Naive thymus-derived CD8-positive, alpha-beta T cell (primary cell): ENCODE measurements at places on chromosomes 6 and 20.

GRCh38 chr6:127952831-127953230, 52.0 kb upstream of the THEMIS start:
- peak overlapping the region; percentile 59 for H3K4me3 ChIP-seq
- peaks cover 87% of the 10 kb centered on the region for H3K4me1 ChIP-seq
- H3K27ac ChIP-seq = peak overlapping the region; percentile 82
- no peaks in the 10 kb centered on the region for H3K27me3 ChIP-seq

GRCh38 chr20:8067082-8067481, 47.5 kb upstream of the TMX4 start:
- H3K27me3 ChIP-seq = peaks cover 7% of the 10 kb centered on the region
- H3K36me3 ChIP-seq = no peaks in the 10 kb centered on the region
- no peak overlapping the region for H3K27ac ChIP-seq
- H3K4me3 ChIP-seq = no peak overlapping the region
- no peak for DNase-seq

DNA sequence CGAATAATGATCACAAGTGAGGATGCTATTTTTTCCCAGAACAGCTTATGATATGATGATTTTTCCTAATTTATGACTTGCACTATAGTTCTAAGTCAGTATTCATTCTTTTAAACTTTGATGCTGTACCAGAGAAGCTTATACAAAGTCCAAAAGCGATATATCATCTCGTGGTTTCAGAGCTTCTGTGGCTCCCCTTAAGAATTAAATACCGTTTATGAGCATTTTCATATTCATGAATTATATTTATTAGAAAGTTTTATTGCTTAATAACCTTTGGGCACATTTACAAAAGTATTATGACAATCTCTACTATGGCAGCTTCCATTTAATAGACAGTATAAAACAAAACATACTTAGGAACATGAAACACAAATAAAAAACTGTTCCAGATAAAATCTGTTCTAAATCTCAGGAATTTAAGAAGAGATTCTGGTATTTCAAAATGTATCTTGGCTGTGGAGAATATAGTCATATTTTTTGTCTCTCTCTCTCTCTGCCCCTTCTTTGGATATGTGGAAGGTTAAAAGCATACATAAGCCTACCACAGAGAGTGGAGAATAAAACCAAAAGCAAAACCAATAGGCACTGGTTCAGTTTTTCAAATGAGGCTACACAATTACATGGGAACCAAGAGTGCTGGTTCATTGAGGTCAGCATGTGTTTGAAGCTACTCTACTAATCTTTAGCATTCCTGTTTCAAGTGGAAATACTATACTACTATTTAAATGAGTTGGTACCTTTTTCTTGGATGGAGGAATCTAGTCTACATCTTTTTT, 884.5 kb upstream of the GJE1 start:
- H3K36me3 ChIP-seq = no peaks in the 10 kb centered on the region
- H3K27me3 ChIP-seq = no peaks in the 10 kb centered on the region
- H3K4me1 ChIP-seq = no peaks in the 10 kb centered on the region
- no peak overlapping the region for H3K27ac ChIP-seq
- H3K4me3 ChIP-seq = no peak overlapping the region
- DNase-seq = no peak

DNA sequence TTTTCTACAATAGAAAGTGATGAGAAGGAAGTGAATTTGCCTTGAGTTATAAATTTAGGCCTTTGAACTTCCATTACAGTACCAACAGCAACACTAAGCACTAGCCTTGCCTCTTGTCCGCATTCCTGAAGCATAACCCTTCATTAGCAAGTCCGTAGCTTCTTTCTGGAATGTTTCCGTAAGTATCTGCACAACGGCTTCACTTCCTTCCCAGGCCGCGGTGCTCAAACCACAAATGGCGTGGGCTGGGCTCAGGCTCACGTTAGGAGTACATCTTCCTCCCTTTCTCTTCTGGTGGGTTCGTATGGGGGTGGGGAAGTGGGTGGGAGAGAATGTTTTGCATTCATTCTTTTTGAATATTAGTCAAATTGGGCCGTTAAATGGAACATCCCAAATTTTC, 193.8 kb upstream of the SNX9 start:
- H3K36me3 ChIP-seq = no peaks in the 10 kb centered on the region
- H3K27me3 ChIP-seq = no peaks in the 10 kb centered on the region
- no peak overlapping the region for H3K27ac ChIP-seq
- no peak for DNase-seq
- no peak overlapping the region for H3K4me3 ChIP-seq
- H3K4me1 ChIP-seq = peaks cover 2% of the 10 kb centered on the region

- H3K36me3 ChIP-seq = no peaks in the 10 kb centered on the region
- no peaks in the 10 kb centered on the region for H3K27me3 ChIP-seq
- no peak overlapping the region for H3K4me3 ChIP-seq
- H3K27ac ChIP-seq = no peak overlapping the region
- no peak for DNase-seq
Measured at GRCh38 chr6:135097172-135097571, 42.5 kb upstream of the HBS1L start.

- no peak overlapping the region for H3K27ac ChIP-seq
- H3K27me3 ChIP-seq = peaks cover 36% of the 10 kb centered on the region
- no peaks in the 10 kb centered on the region for H3K36me3 ChIP-seq
Measured at GRCh38 chr20:32051720-32052089, 337 bp upstream of the HCK start.

DNA sequence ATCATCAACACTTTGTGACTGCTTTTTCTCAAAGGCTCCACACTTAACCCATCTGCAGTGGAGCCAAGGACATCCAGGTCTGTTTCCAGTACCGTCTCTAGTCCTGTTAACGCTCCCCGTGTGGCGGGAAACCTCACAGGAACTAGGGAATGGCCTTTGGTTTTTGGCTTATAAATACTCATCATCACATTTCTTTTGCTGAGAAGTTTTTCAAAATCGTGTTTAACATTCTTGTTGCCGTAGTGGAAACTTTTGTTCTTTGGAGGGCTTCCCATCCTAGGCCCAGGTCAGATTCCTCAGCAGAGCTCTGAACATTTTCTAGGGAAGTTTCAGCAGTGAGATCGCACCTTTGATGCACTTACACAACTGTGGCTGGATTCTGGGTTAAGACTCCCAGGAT, 24.6 kb downstream of the DAAM2 start:
- peaks cover 5% of the 10 kb centered on the region for H3K4me1 ChIP-seq
- DNase-seq = no peak
- no peak overlapping the region for H3K27ac ChIP-seq
- H3K4me3 ChIP-seq = no peak overlapping the region

DNA sequence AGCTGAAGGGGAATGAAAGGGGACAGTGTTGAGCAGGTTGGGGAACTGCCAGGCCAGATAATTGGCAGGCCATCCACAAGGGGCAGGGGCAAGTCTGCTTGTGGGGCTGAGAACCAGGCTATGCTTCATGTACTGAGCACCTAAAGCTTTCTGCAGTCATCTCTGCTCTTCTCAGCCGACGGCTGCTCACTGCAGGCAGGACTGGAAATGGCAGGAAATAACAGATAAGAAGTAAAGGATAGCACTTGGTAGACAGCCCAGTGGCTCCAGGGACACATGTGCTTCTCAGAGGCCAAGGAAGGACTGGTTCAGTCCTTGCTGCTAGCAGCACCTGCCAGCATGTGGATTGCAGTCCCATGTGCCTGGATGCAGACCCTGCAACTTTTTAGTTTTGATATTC, 89.8 kb downstream of the CD164 start:
- no peak for DNase-seq
- no peak overlapping the region for H3K4me3 ChIP-seq
- no peak overlapping the region for H3K27ac ChIP-seq
- peaks cover 7% of the 10 kb centered on the region for H3K4me1 ChIP-seq
- peaks cover 14% of the 10 kb centered on the region for H3K27me3 ChIP-seq

DNA sequence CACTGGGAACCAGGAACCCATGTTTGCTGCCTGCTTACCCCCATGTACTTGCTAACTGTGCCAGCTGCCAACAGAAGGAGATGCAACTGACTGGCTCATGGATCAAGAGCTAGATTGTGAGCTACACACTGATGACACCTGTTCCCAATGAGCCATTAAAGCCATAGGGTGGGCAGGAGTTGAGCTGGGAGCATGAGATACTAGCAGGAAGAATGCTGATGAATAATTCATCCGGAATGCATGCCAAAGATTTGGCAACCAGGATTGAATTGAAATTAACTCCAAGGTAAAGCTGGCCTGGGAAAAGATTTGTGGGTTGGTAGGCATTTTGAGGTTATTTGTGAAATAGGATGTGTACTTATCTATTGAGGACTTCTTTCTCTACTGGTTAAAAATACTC, 631.1 kb downstream of the KIF16B start:
- H3K4me3 ChIP-seq = no peak overlapping the region
- DNase-seq = no peak
- no peak overlapping the region for H3K27ac ChIP-seq
- H3K4me1 ChIP-seq = no peaks in the 10 kb centered on the region
- no peaks in the 10 kb centered on the region for H3K27me3 ChIP-seq

- no peaks in the 10 kb centered on the region for H3K36me3 ChIP-seq
- H3K27ac ChIP-seq = no peak overlapping the region
- no peaks in the 10 kb centered on the region for H3K4me1 ChIP-seq
- DNase-seq = no peak
- H3K27me3 ChIP-seq = no peaks in the 10 kb centered on the region
- no peak overlapping the region for H3K4me3 ChIP-seq
Measured at GRCh38 chr6:162873537-162873936, 145.8 kb downstream of the PACRG start.

DNA sequence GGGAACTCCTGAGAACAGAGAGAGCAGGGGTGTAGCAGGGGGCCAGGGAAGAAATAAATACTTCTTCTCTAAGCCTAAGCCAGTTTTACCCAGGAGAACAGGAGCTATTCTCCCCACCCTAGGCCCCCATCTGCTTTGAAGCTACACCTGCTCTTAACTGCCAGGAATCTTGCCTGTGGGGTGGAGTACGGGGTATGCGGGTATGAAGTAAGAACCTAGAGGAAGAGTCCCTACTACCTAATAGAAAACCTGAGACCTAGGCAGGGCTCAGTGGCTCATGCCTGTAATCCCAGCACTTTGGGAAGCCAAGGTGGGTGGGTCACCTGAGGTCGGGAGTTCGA, 1.5 kb downstream of the SLC29A1 start:
- H3K27me3 ChIP-seq = no peaks in the 10 kb centered on the region
- DNase-seq = no peak
- H3K27ac ChIP-seq = no peak overlapping the region

DNA sequence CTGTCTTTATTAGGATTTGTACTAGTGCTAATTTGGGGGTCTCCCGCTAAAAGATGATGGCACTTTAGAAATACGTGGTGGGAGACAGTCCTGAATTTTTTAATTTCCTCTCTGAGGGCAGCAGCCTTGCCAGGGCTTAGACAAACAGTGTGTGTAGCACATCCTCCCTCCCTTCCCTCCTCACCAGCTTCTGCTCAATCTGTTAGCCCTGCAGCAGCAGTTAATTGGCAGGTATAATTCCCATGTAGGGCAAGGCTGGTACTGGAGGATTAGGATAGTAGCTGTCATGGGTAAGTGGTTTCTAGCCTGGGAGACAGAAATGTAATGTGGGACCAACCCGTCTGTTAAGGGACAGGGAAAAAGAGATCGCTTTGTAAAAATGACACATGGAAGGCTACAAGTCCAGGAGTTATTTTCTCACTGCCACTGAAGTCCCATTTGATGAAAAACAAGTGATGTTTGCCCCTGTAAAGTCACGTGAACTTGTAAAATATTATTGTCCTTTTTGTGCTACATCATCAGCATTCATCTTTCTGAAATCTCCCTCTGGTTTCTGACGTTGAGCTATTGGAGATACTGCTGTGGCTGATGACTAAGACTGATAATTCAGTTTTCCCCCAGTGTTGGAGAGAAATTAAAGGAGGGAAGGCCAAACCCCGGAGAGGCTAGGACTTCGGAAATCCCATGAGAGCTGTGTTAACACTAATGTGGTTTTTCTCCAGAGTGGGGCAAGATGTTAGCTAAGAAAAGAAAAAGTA, 40.6 kb downstream of the CTNNBL1 start:
- no peak overlapping the region for H3K4me3 ChIP-seq
- H3K27me3 ChIP-seq = no peaks in the 10 kb centered on the region
- H3K36me3 ChIP-seq = peaks cover 21% of the 10 kb centered on the region
- DNase-seq = no peak
- peaks cover 5% of the 10 kb centered on the region for H3K4me1 ChIP-seq

- H3K36me3 ChIP-seq = peaks cover 16% of the 10 kb centered on the region
- peaks cover 43% of the 10 kb centered on the region for H3K4me1 ChIP-seq
- no peak for DNase-seq
- H3K27me3 ChIP-seq = no peaks in the 10 kb centered on the region
- no peak overlapping the region for H3K4me3 ChIP-seq
Measured at GRCh38 chr20:33394718-33395117, 6.6 kb downstream of the CDK5RAP1 start.

DNA sequence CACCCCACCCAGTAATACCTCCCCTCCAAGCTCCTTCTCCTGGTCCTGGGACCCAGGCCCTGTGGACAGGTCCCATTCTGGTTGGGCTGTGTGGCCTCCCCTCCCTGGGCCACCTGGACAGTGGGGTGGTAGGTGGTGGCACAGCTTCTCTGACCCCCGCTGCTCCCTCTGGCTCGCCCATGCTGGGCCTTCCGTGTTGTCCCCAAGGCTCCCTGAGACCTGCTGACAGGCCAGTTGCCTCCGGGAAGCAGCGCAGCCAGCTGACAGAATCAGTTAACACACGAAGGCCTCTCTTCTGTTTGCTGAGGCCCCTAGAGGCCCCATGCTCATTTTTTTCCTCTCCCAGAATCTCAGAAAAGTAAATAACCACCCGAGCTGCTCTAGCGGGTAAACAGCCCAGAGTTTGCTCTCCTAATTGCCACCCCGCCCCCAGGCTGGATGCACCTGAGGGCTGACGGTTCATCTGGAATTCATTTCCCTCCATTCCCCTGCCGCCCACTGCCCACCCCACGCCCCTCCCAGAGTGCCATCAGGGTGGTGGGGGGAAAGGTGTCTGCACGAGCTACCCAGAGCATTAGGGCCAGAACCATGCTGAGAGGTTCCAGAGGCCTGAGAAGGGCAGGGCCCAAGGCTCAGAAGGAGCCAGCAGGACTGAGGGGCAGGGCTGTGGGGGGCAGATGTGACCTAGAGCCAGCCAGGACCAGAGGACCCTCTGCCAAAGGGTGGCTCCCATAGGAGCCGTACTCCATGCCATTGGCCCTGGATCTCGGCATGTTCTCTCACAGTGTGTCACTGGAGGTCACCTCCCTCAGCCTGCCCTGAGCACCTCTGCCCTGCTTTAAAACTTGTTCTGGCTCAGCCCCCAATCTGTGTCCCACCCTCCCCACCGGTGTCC, 157.5 kb downstream of the GRM4 start:
- H3K36me3 ChIP-seq = no peaks in the 10 kb centered on the region
- no peak overlapping the region for H3K27ac ChIP-seq
- DNase-seq = no peak

DNA sequence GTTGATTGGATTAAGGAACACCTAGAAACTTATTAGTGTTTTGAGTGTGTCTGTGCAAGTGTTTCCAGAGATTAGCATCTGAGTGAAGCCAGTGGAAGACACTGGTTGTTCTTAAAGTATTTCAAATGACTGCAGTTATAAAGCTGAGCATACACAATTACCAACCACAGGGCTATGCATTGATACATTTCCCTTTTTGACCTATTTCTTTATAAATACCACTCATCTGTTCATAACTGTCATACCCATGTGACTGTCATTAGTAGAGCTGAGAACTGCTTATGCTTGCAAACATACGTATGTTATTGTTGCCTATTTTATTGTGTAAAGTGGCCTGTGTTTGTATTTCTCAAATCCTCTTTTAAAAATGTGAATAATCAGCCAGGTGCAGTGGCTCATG, 15.3 kb upstream of the ZC3H12D start:
- H3K27ac ChIP-seq = peak overlapping the region; percentile 79
- no peaks in the 10 kb centered on the region for H3K27me3 ChIP-seq
- no peaks in the 10 kb centered on the region for H3K36me3 ChIP-seq
- no peak overlapping the region for H3K4me3 ChIP-seq

GRCh38 chr6:16712931-16713484, 48.3 kb downstream of the ATXN1 start:
- no peaks in the 10 kb centered on the region for H3K27me3 ChIP-seq
- H3K4me3 ChIP-seq = peak overlapping the region; percentile 50
- no peaks in the 10 kb centered on the region for H3K36me3 ChIP-seq
- peaks cover 13% of the 10 kb centered on the region for H3K4me1 ChIP-seq
- H3K27ac ChIP-seq = peak overlapping the region; percentile 4
- DNase-seq = no peak
